ENCODE measurements at places on chromosomes 5 and 9.

- peak; percentile 16 for DNase-seq
Observed at GRCh38 chr5:157915638-157916037, 56.7 kb upstream of the CLINT1 start.

DNA sequence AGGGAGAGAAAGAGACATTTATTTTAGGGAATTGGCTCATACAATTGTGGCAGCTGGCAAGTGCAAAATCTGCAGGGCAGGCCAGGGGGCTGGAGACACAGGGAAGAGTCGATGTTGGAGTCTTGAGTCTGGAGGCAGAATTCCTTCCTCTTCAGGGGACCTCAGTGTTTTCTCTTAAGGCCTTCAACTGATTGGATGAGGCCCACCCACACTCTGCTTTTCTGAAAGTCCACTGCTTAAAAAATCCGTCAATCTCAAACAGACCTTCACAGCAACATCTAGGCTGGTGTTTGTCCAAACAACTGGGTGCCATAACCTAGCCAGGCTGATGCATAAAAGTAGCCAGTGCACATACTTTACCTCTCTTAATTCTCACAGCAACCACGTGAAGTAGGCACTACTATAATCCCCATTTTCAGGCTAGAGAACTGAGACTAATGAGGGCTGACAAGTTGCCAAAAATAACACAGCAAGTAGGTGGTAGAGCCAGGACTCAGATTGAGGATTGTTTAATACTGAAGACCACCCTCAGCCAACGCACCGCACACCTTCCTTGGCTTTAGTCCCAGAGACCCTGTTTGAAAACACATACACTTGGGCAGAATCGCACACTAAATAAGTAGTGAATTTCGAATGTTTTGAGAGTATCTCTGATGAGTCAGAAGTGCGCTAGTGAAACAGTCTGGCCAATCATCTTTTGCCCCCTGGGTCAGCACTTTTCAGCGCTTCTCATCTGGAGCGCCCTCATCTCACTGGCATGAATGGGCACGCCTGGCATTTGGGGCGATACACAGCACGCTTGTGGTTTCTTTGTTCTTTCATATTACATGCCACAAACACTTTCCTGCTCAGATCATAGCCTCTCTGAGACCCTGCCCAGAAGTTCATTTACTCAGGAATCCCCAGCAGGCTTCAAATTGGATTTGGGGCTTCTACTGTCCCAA is 591.4 kb downstream of the CCDC171 start:
- no peak for DNase-seq

DNA sequence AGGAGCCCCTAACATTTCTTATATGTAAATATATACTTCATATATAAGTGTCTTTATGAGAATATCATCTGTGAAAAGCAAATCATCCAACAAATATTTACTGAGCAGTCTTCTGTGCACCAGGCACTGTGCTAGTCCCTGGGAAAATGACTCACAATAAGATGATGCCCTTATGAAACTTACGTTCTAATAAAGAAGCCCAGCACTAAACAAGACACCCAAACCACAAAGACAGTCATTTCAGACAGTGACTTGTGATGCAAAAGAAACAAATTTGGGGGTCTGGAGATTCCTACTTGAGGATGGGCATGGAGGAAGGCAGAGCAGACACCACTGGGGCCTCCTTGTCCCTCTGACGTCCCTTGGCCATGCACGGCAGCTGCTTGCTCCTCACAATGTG is 30.6 kb upstream of the PPP1R2B start:
- no peak for DNase-seq

- DNase-seq = no peak
Observed at GRCh38 chr9:116417464-116417863, 263.9 kb downstream of the PAPPA start.

- no peak for DNase-seq
Observed at GRCh38 chr5:27962198-27962597, 923.8 kb upstream of the CDH9 start.

DNA sequence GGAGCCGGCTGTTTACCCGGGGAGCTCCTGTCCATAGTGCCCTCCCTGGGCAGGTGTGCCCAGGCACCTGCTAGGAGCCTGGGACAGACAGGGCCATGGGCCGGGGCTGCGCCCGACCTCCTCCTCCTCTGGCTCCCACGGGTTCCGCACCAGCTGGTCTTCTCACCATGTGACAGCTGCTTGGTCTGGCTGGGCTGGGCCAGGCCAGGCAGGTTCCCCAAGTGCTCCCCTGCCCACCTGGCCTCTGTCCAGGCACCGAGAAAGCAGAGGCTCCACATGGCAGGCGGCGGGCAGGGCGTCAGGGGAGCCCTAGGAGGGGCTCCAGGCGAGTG is 60.0 kb downstream of the OLFM1 start:
- no peak for DNase-seq

- no peak for DNase-seq
Observed at GRCh38 chr5:111398013-111398412, 114.3 kb downstream of the STARD4 start.

GRCh38 chr5:66072031-66072430 is 72.1 kb upstream of the SREK1 start:
- no peak for DNase-seq

- peak; percentile 52 for DNase-seq
Observed at GRCh38 chr5:131277875-131278740, 14.3 kb downstream of the CDC42SE2 start.

GRCh38 chr5:61047346-61047745 is 102.3 kb downstream of the NDUFAF2 start:
- DNase-seq = no peak

- DNase-seq = peak; percentile 74
Observed at GRCh38 chr5:139765409-139766217, 30.0 kb upstream of the PSD2 start.

DNA sequence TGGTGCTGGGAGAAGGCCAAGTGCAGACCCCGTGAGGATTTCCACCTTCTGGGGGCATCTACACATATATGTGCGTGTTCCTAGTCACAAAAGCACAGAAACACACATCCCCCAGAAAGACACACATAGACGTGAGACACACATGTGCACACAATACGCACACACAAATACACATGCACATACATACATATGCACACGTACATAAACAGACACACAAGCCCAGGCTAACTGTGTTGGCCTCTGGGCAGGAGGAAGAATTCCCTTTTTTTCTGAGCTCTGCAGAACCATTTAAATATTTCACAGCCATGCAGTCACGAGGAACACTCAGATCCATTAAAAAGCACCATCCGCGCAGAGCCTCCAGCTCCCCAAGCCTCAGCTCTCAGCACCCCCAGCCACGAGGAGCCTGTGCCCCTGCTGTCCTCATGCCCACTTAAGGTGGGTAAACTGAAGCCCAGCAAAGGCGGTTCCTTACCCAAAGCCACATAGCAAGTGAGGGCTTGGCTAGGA is 5.3 kb downstream of the NINJ1 start:
- no peak for DNase-seq

DNA sequence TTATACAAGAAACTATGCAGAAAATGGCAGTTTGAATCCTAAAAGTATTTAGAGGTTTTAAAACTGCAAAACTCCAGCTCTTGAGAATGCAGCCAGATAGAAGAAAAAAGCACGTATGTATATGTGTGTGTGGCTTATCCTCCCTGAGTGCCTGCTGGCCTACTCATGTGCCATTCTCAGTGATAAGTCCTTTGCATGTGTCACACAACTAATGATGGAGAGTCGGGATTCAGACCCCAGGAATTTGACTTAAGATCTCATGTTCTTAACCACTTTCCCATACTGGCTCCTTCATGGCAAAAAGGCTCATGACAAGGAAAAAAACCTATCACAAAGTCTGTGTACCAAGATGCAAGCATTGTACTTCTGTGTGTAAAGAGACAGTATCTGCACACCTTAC is 26.6 kb downstream of the SMARCA2 start:
- no peak for DNase-seq

GRCh38 chr9:35923927-35924763 is 14.9 kb downstream of the SPAAR start:
- peak; percentile 83 for DNase-seq

DNA sequence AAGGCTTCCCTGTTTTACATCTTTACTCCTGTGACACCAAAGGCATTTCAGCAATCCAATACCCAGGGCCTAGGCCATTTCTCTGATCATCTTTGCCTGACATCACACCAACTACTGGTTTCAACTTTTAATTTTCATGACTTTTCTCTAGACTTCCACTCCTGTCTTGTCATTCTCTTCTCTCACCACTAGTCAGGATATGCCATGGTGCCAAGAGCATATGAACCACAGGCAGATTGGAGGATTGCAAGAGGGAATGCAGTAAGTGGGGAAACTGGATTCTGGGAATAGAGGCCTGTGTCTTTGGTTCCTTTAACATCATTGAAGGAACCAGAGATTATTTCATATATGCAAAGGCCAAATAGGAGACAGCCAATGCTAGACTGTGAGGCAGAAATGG is 69.3 kb downstream of the ANKRD31 start:
- DNase-seq = peak; percentile 13

All from hematopoietic multipotent progenitor cell treated with erythropoietin and hydrocortisone succinate and interleukin-3 and kit ligand, for 8 days (in vitro differentiated cells).